ENCODE measurements at places on chromosomes 13 and 19.

GRCh38 chr13:101780211-101780610 lies 327.7 kb downstream of the ITGBL1 start:
- no peak for DNase-seq

- DNase-seq, result no peak
Observed at GRCh38 chr19:55644842-55645511, 1.5 kb downstream of the ZNF581 start.

- DNase-seq, result no peak
Observed at GRCh38 chr19:55406091-55406825, 1.3 kb downstream of the UBE2S start.

DNA sequence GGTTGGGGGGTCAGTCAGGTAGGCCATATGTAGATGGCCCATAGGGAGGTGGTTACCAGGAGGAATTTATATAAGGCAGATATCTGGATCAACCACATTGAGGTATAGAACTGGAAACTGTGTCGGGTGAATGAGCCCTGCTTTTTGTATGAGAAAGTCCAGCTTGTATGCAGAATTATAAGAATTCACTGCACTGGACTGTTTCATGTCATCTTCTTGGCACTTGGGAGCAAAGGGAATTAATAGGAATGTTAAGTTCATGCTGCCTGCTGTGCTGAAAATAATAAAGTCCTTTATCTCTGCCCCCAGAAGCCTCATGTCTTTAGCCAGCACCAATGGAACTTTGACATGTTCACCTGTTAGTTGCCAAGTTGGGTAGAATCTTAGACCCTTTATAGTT lies 12.3 kb downstream of the BORA start:
- no peak for DNase-seq

GRCh38 chr13:45996631-45997030 lies 55.9 kb downstream of the ZC3H13 start:
- DNase-seq, result no peak

GRCh38 chr13:47508527-47509228 lies 492.4 kb downstream of the SUCLA2 start:
- DNase-seq, result no peak

Measured in fibroblast of skin of right quadriceps (primary cell).